ENCODE measurements at places on chromosomes 7 and 10. TPM values are rescaled to one million over a fixed set of nuclear protein-coding genes. Genes with fewer than 3 reads are reported as not detected.

FAM25G gene
- 0.57 TPM for polyA plus RNA-seq

WNT2 gene
- polyA plus RNA-seq = 0.93 TPM

ING3 gene
- 43.1 TPM for polyA plus RNA-seq

UBTD1 gene
- polyA plus RNA-seq = 6.5 TPM

RADIL gene
- 1.3 TPM for polyA plus RNA-seq

GARIN1A gene
- polyA plus RNA-seq = 4.2 TPM

SHTN1 gene
- 27.5 TPM for polyA plus RNA-seq

LRIT1 gene
- not detected for polyA plus RNA-seq

HOXA13 gene
- polyA plus RNA-seq = not detected

GPR37 gene
- 2.0 TPM for polyA plus RNA-seq

FBXO24 gene
- polyA plus RNA-seq = 2.6 TPM

SLC39A12 gene
- not detected for polyA plus RNA-seq

DOCK4 gene
- polyA plus RNA-seq = 30.4 TPM

ANKRD7 gene
- 4.3 TPM for polyA plus RNA-seq

COL17A1 gene
- polyA plus RNA-seq = 0.63 TPM

ZNF438 gene
- 9.3 TPM for polyA plus RNA-seq

PROSER2 gene
- 4.0 TPM for polyA plus RNA-seq

ATG9B gene
- 3.0 TPM for polyA plus RNA-seq

SORBS1 gene
- 41.7 TPM for polyA plus RNA-seq

EXOC4 gene
- 72.1 TPM for polyA plus RNA-seq

WEE2 gene
- 0.58 TPM for polyA plus RNA-seq

PALD1 gene
- polyA plus RNA-seq = 10.1 TPM

ADAM8 gene
- 2.4 TPM for polyA plus RNA-seq

SVOPL gene
- 2.9 TPM for polyA plus RNA-seq

PON2 gene
- polyA plus RNA-seq = 265 TPM

SPDYE6 gene
- 6.3 TPM for polyA plus RNA-seq

NUTM2B gene
- 2.0 TPM for polyA plus RNA-seq

TRPV5 gene
- 1.5 TPM for polyA plus RNA-seq

TUBB8 gene
- 1.1 TPM for polyA plus RNA-seq

CD36 gene
- 32.9 TPM for polyA plus RNA-seq

CHCHD2 gene
- 208 TPM for polyA plus RNA-seq

NODAL gene
- 0.67 TPM for polyA plus RNA-seq

PTCD1 gene
- polyA plus RNA-seq = 6.0 TPM

PTPN12 gene
- polyA plus RNA-seq = 113 TPM

LLCFC1 gene
- 1.5 TPM for polyA plus RNA-seq

TET1 gene
- 12.7 TPM for polyA plus RNA-seq

LEP gene
- 0.53 TPM for polyA plus RNA-seq

GSTO2 gene
- polyA plus RNA-seq = 52.8 TPM

TUBGCP2 gene
- polyA plus RNA-seq = 63.9 TPM

LRRC18 gene
- 0.20 TPM for polyA plus RNA-seq

MYOZ1 gene
- polyA plus RNA-seq = 5.0 TPM

CFAP69 gene
- 22.5 TPM for polyA plus RNA-seq

CPVL gene
- polyA plus RNA-seq = 57.8 TPM
